Activated T-cell treated with anti-CD3 and anti-CD28 coated beads, Interleukin-2, amount 50 U/mL, for 72 hours (primary cell): ENCODE measurements at places on chromosomes 3 and 15. TPM values are rescaled to one million over a fixed set of nuclear protein-coding genes. Genes with fewer than 3 reads are reported as not detected.

DNA sequence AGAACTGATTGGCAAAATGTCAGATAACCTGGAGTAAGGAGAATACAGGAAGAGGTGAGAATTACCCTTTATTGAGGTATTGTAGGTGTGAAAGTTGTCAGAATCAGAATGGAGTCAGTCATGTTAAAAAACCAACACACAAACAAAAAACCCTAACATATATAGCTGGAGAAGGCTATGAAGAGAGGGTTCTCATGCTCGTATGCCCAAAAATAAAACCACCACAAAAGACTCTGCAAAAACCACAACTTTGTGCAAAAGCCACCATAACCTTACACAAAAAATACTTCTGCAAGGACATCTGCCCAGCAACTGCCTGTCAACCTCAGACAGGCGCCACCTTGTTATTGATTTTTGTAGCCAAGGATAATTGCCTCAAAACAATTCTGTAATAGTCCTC, 136.0 kb downstream of the CD47 start:
- peaks cover under 1% of the 10 kb centered on the region for H3K36me3 ChIP-seq
- H3K27me3 ChIP-seq = no peaks in the 10 kb centered on the region
- no peak overlapping the region for H3K27ac ChIP-seq

GRCh38 chr3:121545049-121545573, 677 bp downstream of the POLQ start:
- peaks cover 19% of the 10 kb centered on the region for H3K36me3 ChIP-seq
- H3K4me1 ChIP-seq = peaks cover 23% of the 10 kb centered on the region
- peak; percentile 2 for DNase-seq
- H3K4me3 ChIP-seq = peak overlapping the region; percentile 88
- no peaks in the 10 kb centered on the region for H3K27me3 ChIP-seq

- H3K36me3 ChIP-seq = peaks cover 13% of the 10 kb centered on the region
- no peaks in the 10 kb centered on the region for H3K4me1 ChIP-seq
- no peaks in the 10 kb centered on the region for H3K27me3 ChIP-seq
- no peak overlapping the region for H3K27ac ChIP-seq
- no peak overlapping the region for H3K4me3 ChIP-seq
These were observed 120.7 kb upstream of the DAZL start for GRCh38 chr3:16725972-16726371.

DNA sequence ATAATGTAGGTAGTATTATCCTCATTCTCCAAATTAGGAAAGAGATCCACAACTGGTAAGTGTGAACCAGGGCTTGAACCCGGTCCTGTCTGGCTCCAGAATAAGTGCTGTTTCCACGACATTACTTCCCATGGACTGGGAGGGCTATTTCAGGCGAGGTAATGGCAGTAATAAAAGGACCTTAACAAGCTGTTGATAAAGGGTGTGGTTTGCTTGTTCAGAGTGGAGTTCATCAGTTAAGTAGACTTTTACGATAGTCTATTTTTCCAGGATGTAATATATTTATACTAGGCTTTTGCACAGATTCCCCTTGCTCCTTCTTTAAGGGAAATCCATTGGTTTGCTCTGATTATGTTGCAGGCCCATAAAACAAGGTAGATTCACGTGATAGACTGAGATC, 88.4 kb upstream of the TNFAIP8L3 start:
- DNase-seq = no peak
- H3K36me3 ChIP-seq = no peaks in the 10 kb centered on the region
- H3K27me3 ChIP-seq = peaks cover 5% of the 10 kb centered on the region
- no peak overlapping the region for H3K4me3 ChIP-seq

DNA sequence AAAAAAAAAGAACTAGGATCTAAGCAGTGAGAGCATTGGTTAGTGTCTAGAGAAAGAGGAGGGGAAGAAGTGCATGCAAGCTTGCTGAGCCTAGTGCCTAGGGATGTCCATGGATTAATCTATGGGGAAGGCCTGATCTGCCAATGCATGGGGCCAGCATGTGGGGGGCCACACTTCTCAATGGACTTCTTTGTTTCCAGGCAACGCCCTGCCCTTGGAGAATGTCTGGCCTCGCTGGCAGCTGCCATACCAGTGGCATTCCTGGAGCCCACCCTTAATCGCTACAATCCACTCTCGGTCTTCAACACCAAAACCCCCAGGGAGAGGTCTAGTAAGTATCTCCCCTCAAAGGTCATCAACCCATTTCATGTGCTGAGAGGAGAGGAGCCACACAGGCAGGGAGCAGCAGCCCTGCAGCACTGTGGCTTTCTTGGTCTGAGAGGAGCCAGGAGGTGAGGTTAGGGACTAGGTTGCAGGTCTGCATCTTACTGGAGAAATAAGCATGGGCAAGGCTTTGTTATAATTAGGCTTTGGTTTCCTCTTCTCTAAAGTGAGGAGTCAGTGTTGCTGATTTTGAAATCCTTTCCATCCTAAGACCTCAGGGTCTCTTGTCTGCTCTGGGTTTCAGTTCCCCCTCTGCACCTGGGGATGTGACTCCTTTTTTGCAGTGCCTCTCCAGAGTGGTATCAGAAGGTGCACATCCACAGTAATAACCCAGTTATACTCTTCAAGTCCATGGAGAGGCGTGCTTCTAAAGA, 188.1 kb upstream of the CHRM5 start:
- no peak overlapping the region for H3K27ac ChIP-seq
- no peaks in the 10 kb centered on the region for H3K4me1 ChIP-seq
- no peak overlapping the region for H3K4me3 ChIP-seq
- DNase-seq = no peak
- H3K36me3 ChIP-seq = no peaks in the 10 kb centered on the region
- peaks cover 12% of the 10 kb centered on the region for H3K27me3 ChIP-seq

DNA sequence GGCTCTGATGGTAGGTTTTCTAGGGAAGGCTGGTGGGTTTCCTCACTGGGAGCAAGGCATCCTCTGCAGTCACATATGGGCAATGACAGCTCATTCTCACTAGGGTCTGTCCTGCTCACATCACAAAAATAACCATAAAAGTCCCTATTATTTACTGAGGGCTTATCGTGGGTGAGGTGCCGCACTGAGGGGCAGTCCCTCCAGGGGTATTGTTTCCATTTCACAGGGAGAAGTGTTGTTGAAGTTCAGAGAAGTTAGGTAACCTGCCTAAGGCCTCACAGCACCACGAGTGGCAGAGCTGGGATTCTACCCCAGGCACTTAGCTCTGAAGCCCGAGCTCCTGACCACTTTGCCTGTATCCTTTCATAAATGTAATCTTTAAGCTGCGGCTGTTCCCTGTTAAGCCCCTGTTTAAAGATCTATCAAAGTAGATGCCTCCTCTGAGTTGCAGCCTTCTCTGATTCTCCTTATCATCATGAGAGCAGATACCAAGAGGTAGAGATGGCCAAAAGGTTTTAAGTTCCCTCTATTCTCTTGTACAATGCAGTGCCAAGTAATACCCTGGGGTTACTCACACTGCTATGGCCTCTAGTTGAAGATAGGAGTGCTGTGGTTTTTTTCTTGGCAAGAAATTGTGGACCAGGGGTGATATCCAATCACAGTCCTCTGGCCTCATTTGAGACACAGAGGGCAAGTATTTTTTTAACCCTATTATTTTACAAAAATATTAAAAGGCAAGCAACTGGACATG, 107.0 kb downstream of the RPLP1 start:
- H3K36me3 ChIP-seq = no peaks in the 10 kb centered on the region
- DNase-seq = no peak
- no peak overlapping the region for H3K4me3 ChIP-seq
- no peaks in the 10 kb centered on the region for H3K4me1 ChIP-seq

- H3K27ac ChIP-seq = peak overlapping the region; percentile 95
- H3K27me3 ChIP-seq = peaks cover 10% of the 10 kb centered on the region
- H3K4me3 ChIP-seq = peak overlapping the region; percentile 99
- H3K36me3 ChIP-seq = peaks cover 3% of the 10 kb centered on the region
- peaks cover 49% of the 10 kb centered on the region for H3K4me1 ChIP-seq
These were observed 1.5 kb downstream of the ABHD5 start for GRCh38 chr3:43692085-43692855.

GRCh38 chr3:185205865-185206264, 48.0 kb downstream of the EHHADH start:
- H3K27ac ChIP-seq = no peak overlapping the region
- DNase-seq = no peak
- no peaks in the 10 kb centered on the region for H3K36me3 ChIP-seq
- no peak overlapping the region for H3K4me3 ChIP-seq
- H3K27me3 ChIP-seq = no peaks in the 10 kb centered on the region

The NR2E3 gene
- not detected for total RNA-seq

The SLC12A1 gene
- not detected for total RNA-seq

DNA sequence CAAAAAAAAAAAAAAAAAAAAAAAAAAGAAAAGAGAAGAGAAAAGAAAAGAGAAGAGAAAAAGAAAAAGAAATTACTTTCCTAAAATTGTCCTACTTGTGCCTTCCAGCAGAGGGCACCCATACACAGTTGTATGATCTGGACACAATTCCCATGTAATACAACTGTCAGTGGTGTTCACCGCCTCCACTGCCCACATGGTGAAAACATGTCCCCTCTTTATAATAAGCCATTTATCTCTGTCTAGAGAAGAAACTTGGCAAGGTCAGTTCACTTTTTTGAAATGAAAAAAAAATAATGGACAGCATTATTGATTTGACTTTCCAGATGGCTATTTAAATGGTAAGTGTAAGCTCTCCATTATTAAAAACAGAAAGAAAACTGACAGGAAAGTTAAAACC, 459.4 kb downstream of the GBE1 start:
- no peak overlapping the region for H3K4me3 ChIP-seq
- H3K27me3 ChIP-seq = no peaks in the 10 kb centered on the region
- H3K36me3 ChIP-seq = no peaks in the 10 kb centered on the region

GRCh38 chr3:34020726-34021680, 222.6 kb downstream of the PDCD6IP start:
- no peaks in the 10 kb centered on the region for H3K27me3 ChIP-seq
- no peak overlapping the region for H3K4me3 ChIP-seq
- no peak overlapping the region for H3K27ac ChIP-seq
- DNase-seq = no peak
- peaks cover 20% of the 10 kb centered on the region for H3K4me1 ChIP-seq
- H3K36me3 ChIP-seq = no peaks in the 10 kb centered on the region

DNA sequence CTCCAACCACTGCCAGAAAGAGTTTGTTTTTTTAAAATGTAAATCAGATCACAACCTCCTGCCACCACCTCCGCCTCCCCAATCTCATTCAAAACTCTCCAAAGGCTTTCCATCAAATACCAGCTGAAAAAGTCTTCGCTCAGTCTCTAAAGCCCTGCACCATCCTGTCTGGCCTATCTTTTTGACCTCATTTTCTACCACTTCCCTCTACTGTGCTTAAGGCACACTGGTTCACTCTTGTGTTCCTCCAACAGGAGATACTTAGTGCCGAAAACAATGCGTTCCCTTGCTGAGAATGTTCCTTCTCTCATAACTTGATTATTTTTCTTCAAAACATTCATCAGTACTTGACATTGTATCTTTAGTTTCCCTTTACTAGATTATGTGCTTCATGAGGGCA, 3.5 kb downstream of the BTBD1 start:
- DNase-seq = no peak
- no peak overlapping the region for H3K4me3 ChIP-seq
- no peak overlapping the region for H3K27ac ChIP-seq
- no peaks in the 10 kb centered on the region for H3K27me3 ChIP-seq
- H3K4me1 ChIP-seq = peaks cover 10% of the 10 kb centered on the region

- DNase-seq = peak; percentile 82
- no peaks in the 10 kb centered on the region for H3K27me3 ChIP-seq
- peaks cover 6% of the 10 kb centered on the region for H3K36me3 ChIP-seq
- peaks cover 74% of the 10 kb centered on the region for H3K4me1 ChIP-seq
- H3K27ac ChIP-seq = peak within 1 kb of the TSS; percentile 96
- peak within 1 kb of the TSS; percentile 96 for H3K4me3 ChIP-seq
These were observed at the start of gene PSTPIP1 for GRCh38 chr15:76994971-76995945. TSS of gene PSTPIP1 (plus strand) at chr15:76995126. CDS start at chr15:76995574, 448 bp downstream.

GRCh38 chr3:43434431-43434830, 148.1 kb downstream of the SNRK start:
- H3K36me3 ChIP-seq = peaks cover 8% of the 10 kb centered on the region
- no peak for DNase-seq
- no peaks in the 10 kb centered on the region for H3K27me3 ChIP-seq
- H3K4me3 ChIP-seq = no peak overlapping the region
- H3K27ac ChIP-seq = no peak overlapping the region

DNA sequence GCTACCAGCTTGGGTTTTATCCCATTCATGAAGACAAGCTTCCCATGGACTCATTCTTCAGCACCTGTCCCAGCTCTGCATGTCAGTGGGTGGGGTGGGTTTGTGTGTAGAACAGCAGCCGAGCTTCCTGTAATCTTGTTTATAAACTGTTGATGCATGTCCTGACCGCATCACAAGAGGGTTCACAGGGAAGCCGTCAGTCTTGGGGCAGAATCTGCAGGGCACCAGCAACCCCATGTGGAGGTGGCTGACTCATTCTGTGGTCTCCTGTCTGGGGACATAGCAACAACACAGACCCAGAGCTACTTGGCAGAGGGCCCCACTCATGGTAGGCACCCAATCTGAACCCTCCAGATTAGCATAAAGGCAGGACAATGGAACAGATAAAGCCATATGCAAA, 35.6 kb downstream of the DAPK2 start:
- peaks cover 50% of the 10 kb centered on the region for H3K4me1 ChIP-seq
- H3K4me3 ChIP-seq = peak overlapping the region; percentile 78
- H3K27me3 ChIP-seq = peaks cover 5% of the 10 kb centered on the region
- peak overlapping the region; percentile 94 for H3K27ac ChIP-seq
- H3K36me3 ChIP-seq = no peaks in the 10 kb centered on the region
- peak; percentile 93 for DNase-seq

- H3K4me1 ChIP-seq = peaks cover 13% of the 10 kb centered on the region
- peak overlapping the region; percentile 67 for H3K4me3 ChIP-seq
- H3K27ac ChIP-seq = peak overlapping the region; percentile 72
- H3K27me3 ChIP-seq = no peaks in the 10 kb centered on the region
These were observed 9.6 kb upstream of the FLNB start for GRCh38 chr3:57998366-57999283.
